ENCODE measurements at places on chromosomes 13 and 19.

DNA sequence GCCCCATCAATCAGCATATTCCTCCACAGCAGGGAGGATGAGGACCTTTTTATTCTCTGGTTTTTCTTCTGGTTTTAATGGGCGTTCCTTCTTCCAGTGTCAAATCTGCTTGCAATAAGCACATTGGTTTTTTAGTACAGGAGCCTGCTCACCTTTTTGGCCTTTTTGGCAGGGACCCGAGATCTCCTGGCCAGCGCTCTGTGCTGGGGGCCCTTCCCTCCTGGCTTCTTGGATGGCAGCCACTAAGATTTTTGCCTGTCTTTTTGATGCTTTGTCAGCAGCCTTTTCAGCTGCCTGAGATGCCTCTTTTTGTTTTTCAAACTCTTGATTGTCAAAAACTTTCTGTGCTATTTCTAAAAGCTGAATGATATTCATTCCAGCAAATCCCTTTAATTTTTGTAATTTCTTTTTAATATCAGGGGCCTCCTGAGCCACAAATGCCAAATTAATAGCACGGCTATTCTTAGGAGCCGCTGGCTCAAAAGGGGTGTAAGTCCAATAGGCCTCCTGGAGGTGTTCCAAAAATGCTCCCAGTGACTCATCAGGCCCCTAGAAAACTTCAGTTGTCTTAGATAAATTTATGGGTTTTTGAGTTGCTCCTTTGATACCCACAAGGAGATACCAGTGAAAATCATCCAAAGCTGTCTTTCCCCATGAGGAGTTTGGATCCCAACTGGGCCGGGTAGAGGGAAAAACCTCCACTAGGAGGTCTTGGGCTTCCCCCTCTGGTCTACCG is 73.0 kb downstream of the ZNF100 start:
- DNase-seq = no peak

- DNase-seq = no peak
Measured at GRCh38 chr13:98880677-98881076, 97.2 kb downstream of the DOCK9 start.

- no peak for DNase-seq
Measured at GRCh38 chr19:29442910-29443309, 82.9 kb upstream of the VSTM2B start.

GRCh38 chr13:31686670-31687425 is 52.5 kb upstream of the RXFP2 start:
- no peak for DNase-seq

GRCh38 chr13:34124666-34125306 is 306.8 kb downstream of the RFC3 start:
- no peak for DNase-seq

GRCh38 chr13:33997574-33997973 is 179.6 kb downstream of the RFC3 start:
- DNase-seq = no peak

DNA sequence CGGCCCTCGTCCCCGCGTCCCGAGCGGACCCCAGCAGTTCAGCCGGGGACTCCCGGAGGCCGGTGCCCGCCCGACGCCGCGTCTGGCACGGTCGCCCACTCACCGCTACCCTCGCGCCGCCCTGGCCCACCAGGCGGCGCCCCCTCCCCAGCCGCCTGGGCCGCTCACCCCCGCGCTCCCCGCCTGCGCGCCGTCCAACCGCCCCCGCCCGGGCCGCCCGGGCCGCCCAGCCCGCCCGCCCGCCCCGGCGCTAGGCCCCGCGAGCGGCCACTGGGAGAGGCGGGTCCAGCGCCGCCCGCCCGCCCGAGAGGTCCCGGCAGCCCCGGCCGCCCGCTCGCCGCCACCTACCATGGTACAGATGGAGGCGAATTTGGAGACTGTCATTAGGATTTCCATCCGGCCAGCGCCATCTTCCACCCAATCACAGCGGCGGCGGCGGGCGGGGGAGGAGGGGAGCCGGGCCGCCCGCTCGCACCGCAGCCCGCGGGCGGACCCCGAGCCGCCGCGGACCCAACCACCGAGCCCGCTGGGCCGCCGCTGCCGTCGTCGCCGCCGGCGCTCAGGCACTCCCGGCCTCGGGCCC is at the start of gene USP12:
USP12 (minus strand) TSS at position 568 of the 583 bp plus-strand sequence; CDS start at position 396, 172 bp downstream.
- DNase-seq = peak; percentile 33

Data from activated T-cell treated with anti-CD3 and anti-CD28 coated beads for 4 hours (primary cell).